GM23338 (cell line): ENCODE measurements at places on chromosomes 1 and 21.
A peak's percentile ranks its signal among the peaks of the same experiment; 100 is the strongest.

- peak; percentile 84 for DNase-seq
Measured at GRCh38 chr1:228463559-228464455, 23.4 kb upstream of the RNF187 start.

GRCh38 chr1:21961337-21961736 is 15.5 kb upstream of the CELA3B start:
- no peak for DNase-seq

- DNase-seq: no peak
Measured at GRCh38 chr21:41439248-41439647, 13.2 kb downstream of the MX1 start.

DNA sequence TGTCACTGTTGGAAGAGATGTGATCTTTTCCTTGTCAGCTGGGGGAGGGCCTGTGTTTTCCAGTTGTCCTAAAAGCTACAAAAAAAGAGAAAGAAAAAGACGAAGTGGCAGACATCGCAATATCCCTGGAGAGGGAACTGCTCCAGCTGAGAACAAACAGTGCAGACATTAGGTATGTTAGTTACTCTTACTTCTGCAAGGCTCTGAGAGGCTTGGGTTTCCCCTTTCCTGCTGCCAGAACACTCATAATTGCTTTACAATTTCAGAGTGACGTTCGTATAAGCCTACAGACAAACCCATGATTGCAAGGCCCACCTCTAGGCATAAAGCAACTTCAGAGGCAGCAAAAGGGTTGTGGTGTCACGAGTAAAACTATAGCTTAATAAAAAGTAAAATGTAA is 31.1 kb downstream of the CD160 start:
- no peak for DNase-seq

DNA sequence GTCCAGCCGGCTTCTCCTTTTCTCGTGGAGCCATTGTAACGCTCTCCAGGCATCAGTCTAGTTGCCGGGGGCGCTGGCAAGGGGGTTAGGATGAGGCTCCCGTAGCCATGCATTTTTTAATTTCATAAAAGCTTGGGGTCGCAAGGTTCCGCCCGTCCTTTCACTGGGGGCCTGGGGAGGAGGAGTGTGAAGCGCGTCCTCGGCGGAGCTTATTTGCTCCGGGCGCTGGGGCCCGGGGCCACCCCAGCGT is 1.6 kb downstream of the ADGRL2 start:
- DNase-seq: no peak

- no peak for DNase-seq
Measured at GRCh38 chr1:59543211-59543668, 246.3 kb downstream of the FGGY start.

GRCh38 chr1:70910013-70910412 is 137.6 kb downstream of the PTGER3 start:
- no peak for DNase-seq

- DNase-seq: no peak
Measured at GRCh38 chr1:162151900-162152829, 82.7 kb downstream of the NOS1AP start.

DNA sequence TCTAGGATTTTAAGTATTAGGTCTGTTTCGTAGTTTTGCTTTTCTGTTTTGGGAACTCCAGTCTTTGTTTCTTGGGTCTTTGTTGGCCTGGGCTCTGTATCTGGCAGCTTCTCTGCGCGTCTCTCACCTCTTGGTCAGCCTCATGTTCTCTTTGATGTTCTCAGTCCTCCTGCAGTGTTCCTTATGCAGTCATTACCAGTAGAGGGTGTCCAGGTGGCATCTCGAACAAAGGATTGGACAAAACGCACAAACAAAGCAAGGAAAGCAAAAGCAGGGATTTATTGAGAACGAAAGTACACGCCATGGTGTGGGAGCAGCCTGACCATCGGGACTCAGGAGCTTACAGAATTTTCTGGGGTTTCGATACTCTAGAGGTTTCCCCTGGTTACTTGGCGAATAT is 133.7 kb upstream of the COL6A1 start:
- DNase-seq: no peak

DNA sequence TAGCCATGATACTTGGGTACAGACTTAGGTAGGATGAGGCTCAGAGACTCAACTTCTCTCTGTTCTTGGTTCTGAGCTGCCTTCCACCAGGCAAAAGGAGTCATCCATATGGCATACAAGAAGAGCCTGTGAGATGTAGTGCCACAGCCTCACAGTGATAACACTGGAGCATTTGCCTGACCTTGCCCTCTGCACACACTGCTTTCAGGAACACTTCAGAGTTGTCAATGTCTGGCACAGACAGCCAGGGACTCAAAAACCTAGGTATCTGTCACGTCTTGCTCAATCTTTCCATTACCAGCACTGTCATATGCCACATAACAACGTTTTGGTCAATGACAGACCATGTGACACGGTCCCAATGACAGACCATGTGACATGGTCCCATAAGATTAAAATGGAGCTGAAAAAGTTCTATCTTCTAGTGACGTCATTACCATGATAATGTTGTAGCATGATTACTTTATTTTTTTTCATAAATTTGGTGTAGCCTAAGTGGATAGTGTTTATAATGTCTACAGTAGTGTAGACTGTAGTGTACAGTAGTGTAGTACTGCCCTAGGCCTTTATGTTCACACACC is 199.9 kb upstream of the CTTNBP2NL start:
- DNase-seq: no peak

DNA sequence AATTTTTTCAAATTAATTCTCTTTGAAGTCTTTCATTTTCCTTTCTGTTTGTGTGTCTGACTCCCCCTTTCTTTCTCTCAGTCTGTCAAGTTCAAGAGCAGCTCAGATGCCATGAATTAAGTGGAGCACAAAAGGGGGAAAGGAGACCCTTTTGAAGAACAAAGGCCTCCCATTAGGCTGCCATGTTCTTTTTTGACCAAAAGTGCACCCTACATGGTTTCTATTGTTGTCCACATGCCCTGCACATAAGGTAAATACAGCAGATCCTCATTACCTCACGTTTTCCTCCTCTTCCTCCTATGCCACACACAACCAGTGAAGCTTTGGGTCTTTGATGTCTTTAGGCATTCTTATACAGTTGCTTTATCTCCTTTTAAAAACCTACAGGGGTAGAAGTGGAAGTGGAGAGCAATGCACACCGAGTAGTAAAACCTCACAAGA is 47.7 kb downstream of the POU2F1 start:
- DNase-seq: no peak

DNA sequence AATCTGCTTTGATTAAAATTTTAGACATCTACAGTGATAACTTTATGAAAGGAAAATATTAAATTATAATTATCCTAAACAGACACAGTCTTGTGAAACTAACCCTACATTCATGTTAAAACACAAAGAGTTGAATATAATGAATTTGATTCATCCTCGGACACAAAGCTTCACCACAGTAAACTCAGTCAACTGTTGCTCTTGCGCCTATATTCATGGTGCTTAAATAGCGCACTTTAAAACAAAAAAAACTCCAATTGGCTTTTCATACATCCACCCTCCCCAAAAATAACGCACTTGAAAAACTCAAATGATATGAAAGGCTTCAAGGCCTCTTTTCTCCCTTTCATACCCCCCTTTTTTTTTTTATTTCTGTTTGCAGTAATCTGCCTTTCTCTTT is 260.3 kb downstream of the FAF1 start:
- DNase-seq: no peak

DNA sequence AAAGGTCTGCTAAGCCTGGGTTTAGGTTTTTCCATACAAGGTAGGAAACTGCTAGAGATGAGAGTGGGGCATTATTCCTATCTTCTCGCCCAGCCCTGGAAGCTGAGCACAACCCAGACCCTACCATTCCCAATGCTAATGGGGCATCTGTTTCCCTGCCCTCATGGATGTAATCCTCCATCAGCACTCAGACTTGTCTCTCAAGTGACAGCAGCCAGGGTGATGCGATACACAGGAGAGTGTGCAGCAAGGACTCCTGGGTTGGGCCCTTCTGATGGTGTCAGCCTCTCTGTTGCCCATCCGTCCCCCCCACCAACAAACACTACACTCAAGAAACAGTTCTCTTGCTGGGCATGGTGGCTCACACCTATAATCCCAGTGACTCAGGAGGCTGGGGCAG is 5.9 kb upstream of the INPP5B start:
- no peak for DNase-seq

DNA sequence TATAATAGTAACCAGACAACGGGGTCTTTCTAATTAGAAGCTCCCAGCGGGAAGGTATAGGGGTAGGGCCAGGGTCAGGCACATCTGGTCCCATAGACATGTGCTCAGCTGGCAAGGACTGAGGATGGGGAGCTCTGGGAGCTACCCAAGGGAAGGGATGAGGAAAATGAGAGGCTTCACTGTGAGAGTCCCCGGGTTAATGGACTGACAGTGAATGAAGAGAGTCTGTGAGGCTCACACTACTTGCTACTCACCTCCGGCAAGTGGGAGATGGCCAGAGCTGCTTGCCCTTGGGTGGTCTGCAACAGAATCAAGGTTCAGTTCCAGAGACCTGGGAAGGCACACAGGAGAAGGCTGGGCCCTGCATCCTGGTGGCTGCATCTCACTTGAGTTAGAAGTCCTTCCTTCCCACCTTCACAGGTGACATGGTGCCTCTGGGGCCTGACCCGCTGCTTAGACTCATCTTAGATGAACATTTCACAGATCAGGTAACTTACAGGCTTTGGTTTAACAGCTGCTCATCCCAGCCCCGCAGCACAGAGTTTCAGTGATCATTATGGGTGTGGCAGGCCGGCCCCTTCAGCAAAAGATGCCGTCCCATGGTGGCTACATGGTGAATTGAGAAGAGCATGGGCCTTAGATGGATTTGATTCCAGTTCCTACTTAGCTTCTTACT is 31.7 kb downstream of the EIF2D start:
- DNase-seq: no peak

- no peak for DNase-seq
Measured at GRCh38 chr1:36599828-36600227, 117.1 kb upstream of the CSF3R start.

GRCh38 chr1:30603081-30603858 is 120.1 kb downstream of the MATN1 start:
- no peak for DNase-seq

GRCh38 chr1:108503062-108503733 is 53.1 kb downstream of the NBPF6 start:
- DNase-seq: peak; percentile 79

- DNase-seq: no peak
Measured at GRCh38 chr1:228974273-228974672, 239.0 kb downstream of the RHOU start.

- no peak for DNase-seq
Measured at GRCh38 chr21:27277110-27277509, 310.2 kb upstream of the ADAMTS5 start.

DNA sequence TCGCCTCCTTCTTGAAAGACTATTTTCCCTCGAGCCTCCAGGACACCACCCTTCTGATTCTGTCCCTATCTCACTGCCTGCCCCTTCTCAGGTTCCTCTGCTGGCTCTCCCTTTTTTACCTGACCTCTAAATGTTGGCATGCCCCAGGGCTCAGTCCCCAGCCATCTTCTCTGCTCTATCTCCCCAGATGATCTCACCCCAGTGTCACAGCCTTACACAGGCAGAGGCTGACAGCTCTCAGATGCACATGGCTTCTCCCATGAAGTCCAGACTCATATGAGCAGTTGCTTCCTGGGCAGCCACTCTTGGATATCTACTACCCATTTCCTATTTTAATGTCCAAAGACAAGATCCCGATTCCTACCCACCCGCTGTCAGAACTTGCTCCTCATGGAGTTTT is 37.5 kb downstream of the RXRG start:
- no peak for DNase-seq

DNA sequence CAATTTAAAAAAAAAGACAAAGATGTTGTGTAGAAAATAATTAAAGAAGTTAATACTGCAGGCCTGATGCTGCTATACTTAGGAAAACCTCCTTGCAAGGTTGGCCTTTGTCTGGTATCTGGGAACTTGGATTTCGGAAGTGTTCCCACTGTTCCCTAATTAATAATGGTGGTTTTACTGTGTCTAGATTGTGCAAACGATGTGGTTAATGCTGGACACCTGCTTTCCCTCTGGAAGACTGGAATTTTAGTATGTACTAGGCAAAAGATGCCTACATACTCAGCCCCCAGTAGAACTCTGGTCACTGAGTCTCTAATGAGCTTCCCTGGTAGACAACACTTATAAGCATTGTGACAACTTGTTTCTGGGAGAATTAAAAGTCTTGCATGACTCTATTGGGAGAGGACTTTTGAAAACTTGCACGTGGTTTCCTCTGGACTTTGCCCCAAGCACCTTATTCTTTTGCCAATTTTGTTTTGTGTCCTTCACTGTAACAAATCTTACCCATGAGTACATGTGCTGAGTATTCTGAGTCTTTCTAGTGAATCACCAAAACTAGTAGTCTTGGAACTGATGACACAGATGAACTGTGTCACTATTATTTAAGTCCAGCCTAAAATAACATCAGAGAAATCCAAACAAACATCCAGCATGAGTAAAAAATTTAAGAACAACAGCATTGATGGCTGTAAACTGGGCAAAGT is 40.4 kb downstream of the LIN9 start:
- no peak for DNase-seq

DNA sequence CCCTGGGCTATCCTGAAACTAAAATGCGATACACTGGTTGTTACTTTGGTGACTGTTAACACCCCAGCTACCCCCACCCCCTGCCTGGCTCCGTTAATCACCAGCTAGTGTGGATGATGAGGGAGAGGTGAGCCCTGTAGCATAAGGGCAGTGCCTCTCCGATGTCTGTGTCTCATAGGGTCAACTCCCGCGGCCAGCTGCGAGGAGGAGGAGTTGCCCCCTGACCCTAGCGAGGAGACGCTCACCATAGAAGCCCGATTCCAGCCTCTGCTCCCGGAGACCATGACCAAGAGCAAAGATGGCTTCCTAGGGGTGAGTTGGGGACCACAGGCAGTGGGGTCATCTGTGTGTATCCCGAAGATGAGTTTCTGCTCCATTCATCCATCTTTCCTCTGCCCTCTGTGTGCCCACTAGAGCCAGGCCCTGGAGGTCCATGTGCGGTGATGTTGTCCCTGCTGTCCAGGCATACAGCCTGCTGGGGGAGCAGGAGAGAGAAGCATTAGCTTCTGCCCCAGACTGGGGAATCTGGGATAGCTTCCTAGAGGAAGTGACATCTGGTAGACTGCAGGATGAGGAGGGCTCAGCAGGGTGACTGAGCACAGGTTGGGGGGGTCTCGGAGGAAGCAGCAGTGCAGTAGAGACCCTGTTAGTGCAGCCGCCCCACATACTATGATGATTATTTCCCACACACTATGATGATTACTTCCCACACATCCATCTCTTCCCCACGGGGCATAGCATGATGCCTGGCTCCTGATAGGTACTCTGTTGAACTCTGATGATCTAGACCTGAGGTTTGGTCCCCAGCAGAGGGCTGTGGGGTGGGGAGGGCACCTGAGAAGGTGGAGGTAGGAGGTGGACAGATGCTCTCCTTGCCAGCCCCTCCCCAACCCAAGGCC is 5.2 kb downstream of the SELENON start:
- DNase-seq: no peak

DNA sequence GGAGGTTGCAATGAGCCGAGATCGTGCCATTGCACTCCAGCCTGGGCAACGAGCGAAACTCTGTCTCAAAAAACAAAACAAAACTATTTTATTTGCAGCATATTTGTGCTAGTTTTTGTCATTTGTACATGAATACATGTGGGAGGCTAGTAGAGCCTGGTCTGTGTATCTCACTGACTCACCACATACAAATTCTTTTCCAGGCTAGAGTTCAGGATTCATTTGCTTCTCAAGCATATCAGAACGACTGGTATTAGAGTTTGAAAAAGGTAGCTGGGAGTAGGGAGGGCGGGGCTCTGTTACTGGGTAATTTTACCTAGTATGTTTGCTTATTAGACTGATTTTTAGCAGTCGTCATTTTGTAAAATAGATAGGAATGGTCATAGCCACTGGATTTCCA is 4.5 kb upstream of the TOR3A start:
- DNase-seq: no peak

GRCh38 chr1:89546082-89546889 is 21.7 kb downstream of the LRRC8B start:
- no peak for DNase-seq
